ENCODE measurements at places on chromosomes 7 and 10.

DNA sequence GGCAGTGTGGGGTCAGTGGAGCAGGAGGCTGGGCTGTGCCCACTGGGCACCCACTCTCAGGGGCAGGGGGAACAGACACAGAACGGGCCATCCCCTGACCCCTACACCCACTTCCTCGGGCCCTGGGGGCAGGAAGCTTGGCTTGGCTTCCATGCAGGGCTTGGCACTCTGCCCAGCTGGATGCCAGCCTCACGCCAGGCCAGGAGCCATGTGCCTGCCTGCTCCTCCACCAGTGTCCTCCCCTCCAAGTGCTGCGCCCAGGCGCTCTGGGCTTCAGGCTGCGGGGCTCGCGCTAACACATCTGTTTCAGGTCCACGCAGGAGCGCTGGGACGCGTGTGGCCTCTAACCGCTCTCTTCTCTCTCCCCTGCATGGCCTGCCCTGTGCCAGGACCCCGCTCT lies 12.7 kb downstream of the LDB3 start:
- DNase-seq, result no peak

GRCh38 chr7:103622274-103622673 lies 176.3 kb upstream of the SLC26A5 start:
- no peak for DNase-seq

- peak; percentile 75 for DNase-seq
Observed at GRCh38 chr10:100969187-100970075, at the start of gene SEMA4G. Gene SEMA4G, plus strand, starts transcription at chr10:100969504. Its CDS starts 3,409 bp downstream, at chr10:100972913.

- no peak for DNase-seq
Observed at GRCh38 chr10:73997461-73997786, 492 bp upstream of the VCL start.

DNA sequence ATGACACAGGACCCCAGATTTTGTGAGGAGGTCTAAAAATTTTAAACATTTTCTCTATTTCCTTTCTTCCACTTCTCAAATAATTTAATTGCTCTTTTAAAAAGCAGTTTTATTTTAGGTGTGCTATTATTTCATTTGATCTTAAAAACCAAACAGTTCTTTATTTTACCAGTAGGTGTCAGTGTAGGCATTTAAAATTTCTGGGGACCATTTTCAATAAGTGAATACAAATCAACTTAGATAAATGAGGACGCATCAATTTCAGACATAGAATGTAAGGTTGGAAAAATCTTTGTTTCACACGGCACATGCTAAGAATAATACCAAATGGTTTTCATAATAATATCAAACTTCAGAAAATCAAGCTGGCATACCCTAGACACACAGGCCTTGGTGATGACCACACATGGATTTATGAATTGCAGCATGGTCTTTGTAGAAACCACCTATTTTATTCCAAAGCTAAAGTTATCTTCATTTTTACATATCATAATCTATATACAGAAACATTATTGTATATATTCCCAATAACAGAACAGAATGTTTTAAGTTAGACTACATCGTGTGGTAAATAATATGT lies 127.6 kb upstream of the SLC26A5 start:
- no peak for DNase-seq

DNA sequence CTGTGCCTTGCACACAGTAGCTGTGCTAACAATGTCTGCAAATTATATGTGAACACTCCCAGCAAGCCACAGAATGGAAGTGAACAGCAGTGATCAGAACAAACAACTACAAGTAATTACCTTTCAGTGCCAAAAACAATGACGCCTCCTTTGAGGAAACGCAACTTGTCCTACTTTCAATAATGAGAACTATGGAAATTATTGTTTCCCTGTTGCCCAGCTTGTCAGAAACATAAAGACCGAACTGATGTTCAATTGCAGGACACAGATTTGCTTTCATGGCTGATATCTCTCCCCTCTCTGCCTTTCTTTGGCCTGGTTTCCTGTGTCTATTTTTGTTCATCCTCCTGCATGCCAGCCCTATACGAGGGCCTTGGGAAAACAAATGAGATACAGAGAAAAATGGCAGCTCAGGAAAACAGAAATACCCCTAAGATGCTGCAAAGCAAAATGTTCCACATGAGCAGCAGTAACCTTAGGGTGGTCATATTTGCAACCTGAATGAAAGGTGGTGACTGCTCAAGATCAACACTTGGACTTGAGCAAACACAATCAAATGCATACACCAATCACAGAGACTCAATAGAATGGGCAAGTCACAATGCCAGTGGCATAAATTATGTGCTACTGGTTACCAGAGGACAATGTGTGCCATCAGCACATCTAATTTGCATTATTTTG lies 26.8 kb downstream of the COBL start:
- DNase-seq, result no peak

DNA sequence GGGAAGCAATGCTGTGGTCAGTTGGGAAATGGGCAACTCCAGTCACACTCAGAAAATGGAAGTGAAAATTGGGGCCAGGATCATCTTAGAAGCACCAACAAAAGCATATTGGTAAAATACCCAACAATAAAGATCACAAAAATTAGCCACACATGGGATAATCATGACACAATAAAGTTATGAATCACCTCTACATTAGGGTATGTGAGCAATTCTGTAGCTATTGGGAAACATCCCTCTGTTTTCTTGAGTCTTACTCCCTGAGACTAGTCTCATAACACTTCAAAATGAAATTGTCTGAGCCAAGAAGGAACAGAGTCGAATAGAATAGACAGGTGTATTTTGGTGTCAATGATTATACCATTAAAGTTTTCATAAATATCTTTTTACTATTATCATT lies 178.3 kb downstream of the DYNC1I1 start:
- no peak for DNase-seq

DNA sequence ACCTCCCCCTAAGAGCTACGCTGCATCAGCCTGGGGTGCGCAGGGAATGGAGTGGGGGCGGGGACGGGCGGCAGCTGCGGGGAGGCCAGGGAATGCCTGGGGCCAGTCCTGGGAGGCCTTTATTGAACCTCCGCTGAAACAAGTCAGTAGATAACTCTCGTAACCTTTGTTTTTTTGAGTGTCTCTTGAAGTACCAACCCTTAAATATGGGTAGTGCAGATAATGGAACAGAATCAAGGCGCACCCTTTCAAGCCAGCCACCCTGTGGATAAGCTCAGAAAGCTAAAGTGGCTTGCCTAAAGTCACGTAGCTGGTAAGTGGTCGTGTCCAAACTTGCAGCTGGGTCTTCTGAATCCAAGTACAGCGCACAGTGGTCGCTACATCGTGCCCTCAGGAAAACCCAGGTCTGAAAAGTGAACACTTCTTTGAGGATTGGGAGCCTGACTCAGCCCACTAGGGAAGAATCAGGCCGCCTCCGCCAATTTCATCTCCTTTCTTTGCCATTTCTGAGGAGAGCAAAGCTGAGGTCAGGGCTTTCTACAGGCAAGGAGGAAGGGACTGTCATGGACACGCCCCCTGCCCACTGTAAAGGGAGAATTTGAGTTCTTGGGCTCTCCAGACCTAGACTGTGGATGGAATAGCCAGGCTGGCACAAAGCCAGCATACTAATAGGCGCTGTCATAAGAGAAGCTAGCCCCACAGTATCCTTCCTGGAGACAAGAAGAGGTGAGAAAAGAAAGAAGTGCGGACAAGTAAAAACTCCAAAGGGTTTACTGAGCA lies 3.2 kb upstream of the EGR2 start:
- no peak for DNase-seq

GRCh38 chr10:123462756-123463155 lies 203.4 kb upstream of the GPR26 start:
- no peak for DNase-seq

GRCh38 chr7:117047496-117047895 lies 94.2 kb downstream of the ST7 start:
- no peak for DNase-seq

DNA sequence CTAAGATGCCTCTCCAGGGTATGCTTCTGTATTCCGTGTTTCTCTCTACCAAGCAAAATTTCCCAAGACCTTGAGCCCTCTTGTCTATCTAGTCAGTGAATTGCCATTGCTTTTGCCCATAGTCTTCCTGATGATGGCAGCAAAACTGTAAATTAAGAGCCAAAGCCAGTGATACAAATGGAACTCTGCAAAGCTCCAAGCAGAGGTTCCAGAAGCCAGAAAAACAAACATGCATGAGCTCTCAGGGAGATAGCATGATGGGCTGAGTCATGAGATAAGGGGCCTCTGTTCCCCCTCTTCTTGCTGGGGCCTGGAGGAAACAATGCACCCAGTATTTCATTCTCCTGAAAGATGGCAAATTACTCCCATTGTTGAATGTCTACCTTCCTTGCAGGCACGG lies 24.7 kb downstream of the LSMEM1 start:
- no peak for DNase-seq

DNA sequence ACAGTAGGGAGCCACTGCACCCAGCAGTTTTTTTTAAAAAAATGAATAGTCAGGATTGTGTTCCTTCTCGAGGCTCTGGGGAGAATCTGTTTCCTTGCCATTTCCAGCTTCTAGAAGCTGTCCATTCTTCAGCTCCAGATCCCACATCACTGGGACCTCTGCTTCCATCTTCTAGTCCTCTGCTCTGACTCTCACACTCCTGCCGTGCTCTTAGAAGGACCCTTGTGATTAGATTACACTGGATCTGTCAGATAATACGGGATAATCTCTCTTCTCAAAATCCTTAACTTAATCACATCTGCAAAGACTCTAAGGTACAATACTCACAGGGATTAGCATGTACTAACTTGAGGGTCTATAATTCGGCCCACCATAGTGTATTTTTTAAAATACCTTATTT lies 158.9 kb upstream of the SP4 start:
- no peak for DNase-seq

DNA sequence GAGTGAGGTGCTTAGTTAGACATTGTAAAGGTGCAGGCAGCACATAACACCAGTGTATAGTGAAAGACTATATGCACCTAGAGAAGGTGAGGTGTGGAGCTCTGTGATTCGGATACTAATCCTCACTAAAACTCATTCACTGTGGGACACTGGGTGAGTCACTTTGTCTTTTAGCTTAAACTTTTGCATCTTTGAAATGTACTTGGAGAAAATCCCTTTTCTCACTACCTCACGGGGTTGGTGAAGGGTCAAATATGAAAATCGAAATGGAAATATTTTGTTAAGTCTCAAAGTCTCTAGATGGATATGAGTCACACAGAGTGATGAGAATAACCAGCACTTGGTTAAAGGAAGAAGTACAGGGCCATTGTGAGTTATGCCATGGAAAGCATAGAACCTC lies 38.0 kb downstream of the MDFIC start:
- no peak for DNase-seq

DNA sequence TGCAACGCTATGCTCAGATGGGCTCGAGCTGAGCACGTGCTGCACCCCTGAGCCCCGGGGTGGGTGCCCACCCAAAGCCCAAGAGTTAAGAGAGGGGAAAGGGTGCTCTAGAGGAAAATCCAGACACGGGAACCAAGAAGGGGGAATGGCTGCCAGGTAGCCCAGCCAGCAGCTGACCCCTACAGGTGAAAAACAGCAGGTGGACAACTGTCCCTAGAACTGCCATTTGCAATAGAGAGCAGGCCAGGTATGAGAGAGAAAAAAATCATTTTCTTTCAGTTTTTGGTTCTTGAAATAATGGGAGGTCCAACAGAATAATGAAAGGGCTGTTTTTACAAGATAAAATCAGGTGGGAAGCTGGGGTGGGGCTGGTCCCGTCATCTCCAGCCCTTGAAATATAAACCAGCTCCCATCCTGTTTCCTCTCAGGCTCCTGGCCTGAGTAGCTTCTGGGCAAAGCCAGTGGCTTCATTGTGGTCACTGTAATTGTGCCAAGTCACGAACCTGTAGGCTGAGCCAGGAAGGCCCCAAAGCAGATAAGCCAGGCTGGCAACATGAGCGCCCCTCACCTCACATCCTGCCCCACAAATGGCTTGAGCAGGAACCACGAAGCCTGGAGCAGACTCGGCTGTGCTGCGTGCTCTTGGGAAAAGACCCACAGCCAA lies 257.8 kb downstream of the SNX10 start:
- DNase-seq, result no peak

DNA sequence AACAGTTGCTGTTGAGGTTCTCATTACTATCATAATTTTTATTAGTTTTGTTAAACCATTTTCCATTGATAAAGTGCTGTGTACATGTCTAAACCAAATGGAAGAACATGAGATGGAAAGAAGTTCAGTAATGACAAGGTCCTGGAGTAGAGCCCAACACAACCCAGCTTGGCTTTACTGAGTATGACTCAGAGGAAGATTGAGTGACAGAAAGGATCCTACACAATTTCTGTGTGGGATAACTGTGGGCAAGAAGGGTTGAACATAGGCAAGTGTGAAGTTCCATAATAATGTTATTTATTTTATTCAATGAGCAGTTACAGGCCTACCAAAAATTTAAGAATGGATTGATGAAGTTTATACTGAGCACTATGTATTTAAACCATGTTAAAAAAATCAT lies 15.9 kb downstream of the PRKG1 start:
- DNase-seq, result no peak

DNA sequence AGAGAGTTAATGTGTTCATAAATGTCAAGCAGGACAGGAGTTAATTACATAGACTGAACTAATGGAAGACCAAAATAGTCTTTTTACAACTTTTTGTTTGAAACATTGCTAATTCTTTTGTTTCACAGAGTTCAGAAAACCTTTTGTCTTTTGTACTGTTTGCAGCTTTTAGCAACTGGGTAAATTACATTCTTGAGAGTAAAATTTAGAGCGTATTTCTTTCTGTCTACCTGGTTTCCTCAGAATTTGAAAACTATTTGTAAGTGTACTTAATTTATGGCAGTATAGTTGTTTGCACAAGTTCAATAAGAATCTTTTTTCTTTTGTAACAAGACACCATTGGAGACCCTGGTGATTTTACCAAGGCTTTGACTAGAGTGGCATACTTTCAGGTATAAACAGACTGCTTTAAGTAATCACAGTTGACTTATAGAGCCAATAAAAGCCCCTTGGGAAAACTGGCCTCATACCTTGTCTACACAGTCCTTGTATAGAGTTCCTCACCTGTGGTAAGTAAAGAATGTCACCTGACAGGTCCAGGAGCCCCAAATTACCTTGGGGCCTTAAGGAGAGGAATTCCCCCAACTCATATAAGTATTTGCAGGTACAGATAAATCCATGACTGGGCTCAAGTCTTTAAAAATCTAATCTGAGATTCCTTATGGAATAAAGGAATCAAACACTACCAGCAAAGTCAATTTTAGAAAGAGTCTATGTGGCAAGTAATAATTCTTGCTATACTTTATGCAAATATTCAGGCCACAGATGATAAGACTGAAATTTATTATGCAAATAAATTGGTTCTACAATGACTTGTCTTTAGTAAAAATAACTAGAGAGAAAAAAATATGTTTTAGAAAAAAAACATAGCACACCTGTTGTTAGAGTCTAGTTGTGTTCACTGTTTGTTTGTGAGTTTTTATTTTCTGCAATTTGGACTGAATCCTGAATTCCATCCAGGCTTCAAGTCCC lies 23.6 kb upstream of the CREB3L2 start:
- no peak for DNase-seq

GRCh38 chr7:155494551-155494950 lies 36.6 kb downstream of the EN2 start:
- no peak for DNase-seq
